IPS DF 6.9 (cell line): ENCODE measurements at places on chromosomes 16 and 17.

DNA sequence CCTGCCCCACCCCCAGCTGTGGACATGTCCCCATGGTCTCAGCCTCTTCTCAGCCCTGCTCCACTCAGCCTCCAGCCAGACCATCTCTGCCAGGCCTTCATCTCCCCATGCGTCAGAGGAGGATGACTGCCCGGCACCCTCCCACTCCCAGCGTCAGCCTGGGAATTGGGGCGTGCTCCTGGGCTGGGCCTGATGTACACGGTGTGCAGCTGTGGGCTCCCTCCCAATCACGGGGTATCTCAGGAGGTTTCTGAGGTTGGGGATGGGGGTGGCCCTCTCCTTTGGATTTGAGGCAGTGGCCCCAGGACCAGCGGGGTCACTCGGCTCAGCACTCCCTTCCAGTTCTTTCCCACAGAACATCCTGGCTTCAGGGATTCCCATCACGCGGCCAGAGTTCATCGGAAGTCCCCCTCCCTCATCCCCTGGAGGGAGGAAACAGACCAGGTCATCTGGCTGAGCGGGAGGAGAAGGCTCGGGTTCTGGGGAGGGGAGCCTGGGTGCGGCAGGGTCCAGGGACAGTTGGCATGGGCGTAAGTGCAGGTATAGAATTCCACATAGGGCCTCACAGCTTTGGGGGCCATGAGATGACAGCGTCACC, 36.9 kb downstream of the SOCS3 start:
- no peak for DNase-seq
- H3K36me3 ChIP-seq: no peaks in the 10 kb centered on the region
- peaks cover 7% of the 10 kb centered on the region for H3K4me1 ChIP-seq
- no peaks in the 10 kb centered on the region for H3K27me3 ChIP-seq
- no peak overlapping the region for H3K4me3 ChIP-seq

DNA sequence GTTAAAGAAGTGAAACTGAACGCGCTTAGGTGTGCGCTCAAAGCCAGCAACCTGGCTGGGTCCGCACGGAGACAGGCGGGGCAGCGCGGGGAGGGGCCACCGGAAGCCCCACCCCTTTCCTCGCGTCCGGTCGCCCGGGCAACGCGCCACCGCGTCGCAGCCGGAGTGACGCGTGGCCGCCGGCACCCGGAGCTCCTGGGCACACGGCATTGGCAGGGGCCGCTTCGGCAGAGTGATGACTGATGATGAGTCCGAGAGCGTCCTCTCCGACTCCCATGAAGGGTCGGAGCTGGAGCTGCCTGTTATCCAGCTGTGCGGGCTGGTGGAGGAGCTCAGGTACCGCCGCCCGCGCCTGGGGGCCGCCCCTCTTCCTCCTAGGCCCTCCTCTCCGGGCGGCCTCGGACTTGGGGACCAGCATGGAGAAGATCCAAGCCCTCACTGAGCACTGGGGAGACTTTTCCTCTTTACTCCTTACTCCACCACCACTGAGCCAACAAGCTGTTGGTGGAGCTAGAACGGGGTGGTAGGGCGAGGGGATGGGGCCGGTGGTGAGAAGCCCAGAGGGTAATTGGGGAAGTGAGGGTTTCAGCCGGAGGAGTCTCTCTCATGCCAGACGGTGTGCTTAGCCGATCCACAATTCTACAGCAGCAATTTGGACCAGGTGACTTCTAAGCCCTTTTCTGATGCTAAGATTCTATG, 44.9 kb downstream of the PRSS54 start:
- no peaks in the 10 kb centered on the region for H3K27me3 ChIP-seq
- no peaks in the 10 kb centered on the region for H3K4me1 ChIP-seq
- DNase-seq: peak; percentile 64
- peak overlapping the region; percentile 68 for H3K4me3 ChIP-seq
- H3K36me3 ChIP-seq: 0 out of 2 replicates have a peak, but pooled peaks cover 3% of the 10 kb centered on the region

DNA sequence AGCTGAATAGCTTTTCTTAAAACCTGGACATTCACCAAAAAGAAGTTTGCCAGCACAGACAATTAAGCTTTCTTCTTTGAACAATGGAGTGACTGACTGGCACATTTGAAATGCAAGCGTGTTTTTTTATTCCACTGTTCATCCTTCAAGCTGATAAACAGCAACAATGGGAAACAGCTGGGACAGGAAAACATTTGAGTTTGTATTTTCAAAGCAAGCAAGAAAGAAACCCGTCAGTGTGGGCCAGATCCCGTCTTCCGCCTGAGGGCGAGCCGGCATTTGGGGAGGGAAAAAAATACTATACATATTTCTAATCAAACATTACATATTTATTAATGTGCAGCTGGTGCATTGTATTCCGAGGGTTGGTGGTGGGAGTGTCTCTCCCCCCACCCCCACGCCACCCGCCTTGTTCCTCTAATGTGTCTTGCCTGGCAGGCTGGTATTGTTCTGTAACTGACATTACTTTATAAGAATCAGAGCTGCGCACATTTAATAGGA, 94.3 kb downstream of the CYLD start:
- H3K27me3 ChIP-seq: no peaks in the 10 kb centered on the region
- no peak overlapping the region for H3K27ac ChIP-seq
- no peaks in the 10 kb centered on the region for H3K4me1 ChIP-seq
- H3K36me3 ChIP-seq: no peaks in the 10 kb centered on the region
- DNase-seq: no peak

DNA sequence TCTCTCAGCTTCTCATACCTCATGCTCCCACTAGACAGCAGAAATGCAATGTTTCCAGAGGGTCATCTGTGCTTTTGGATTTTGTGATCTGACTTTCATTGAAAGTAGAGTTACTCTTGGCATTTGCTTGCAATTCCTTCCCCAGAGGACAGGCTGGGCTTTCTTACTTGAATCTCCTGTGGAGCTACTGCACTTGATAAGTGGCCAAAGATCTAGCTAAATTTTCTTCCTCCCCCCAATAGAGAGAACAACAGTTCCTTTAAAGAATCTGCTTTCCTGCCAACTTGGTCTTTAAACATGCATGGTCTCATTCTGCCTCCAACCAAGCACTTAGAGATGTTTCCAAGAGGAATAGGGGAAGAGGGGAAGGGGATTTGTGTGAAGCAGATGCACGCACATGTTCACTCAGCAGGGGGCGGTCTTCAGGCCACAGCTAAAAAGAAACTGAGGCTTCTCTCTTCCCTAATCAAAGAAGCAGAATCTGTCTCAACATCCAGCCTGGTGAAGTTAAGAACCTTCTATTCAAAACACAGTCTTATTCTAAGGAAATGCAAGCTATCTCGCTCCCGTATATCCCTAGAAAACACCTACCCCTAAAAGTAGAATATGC, 229.6 kb downstream of the ZFHX3 start:
- H3K27me3 ChIP-seq: no peaks in the 10 kb centered on the region
- H3K4me1 ChIP-seq: no peaks in the 10 kb centered on the region
- H3K36me3 ChIP-seq: no peaks in the 10 kb centered on the region
- H3K27ac ChIP-seq: no peak overlapping the region
- no peak overlapping the region for H3K4me3 ChIP-seq
- no peak for DNase-seq

- H3K27me3 ChIP-seq: no peaks in the 10 kb centered on the region
- H3K36me3 ChIP-seq: no peaks in the 10 kb centered on the region
- H3K27ac ChIP-seq: no peak overlapping the region
- H3K4me3 ChIP-seq: no peak overlapping the region
- no peaks in the 10 kb centered on the region for H3K4me1 ChIP-seq
- DNase-seq: no peak
Measured at GRCh38 chr17:601926-602303, 112.7 kb downstream of the VPS53 start.

GRCh38 chr16:87395181-87395842, 3.2 kb downstream of the MAP1LC3B start:
- no peak overlapping the region for H3K4me3 ChIP-seq
- H3K4me1 ChIP-seq: no peaks in the 10 kb centered on the region
- H3K36me3 ChIP-seq: no peaks in the 10 kb centered on the region
- no peaks in the 10 kb centered on the region for H3K27me3 ChIP-seq
- no peak overlapping the region for H3K27ac ChIP-seq

GRCh38 chr16:50046853-50047252, 18.9 kb upstream of the HEATR3 start:
- H3K36me3 ChIP-seq: no peaks in the 10 kb centered on the region
- DNase-seq: no peak
- no peak overlapping the region for H3K27ac ChIP-seq
- H3K27me3 ChIP-seq: no peaks in the 10 kb centered on the region
